ENCODE measurements at places on chromosomes 1 and 21. TPM values are rescaled to one million over a fixed set of nuclear protein-coding genes. Genes with fewer than 3 reads are reported as not detected.
A peak's percentile ranks its signal among the peaks of the same experiment; 100 is the strongest.

ADAMTSL4 gene
- 0.15 TPM for total RNA-seq

S100A7 gene
- not detected for total RNA-seq

TAF5L gene
- 25.7 TPM for total RNA-seq

KIF17 gene
- total RNA-seq = not detected

PROK1 gene
- not detected for total RNA-seq

GRCh38 chr1:121443001-121443540 lies 258.3 kb downstream of the SRGAP2C start:
- DNase-seq = no peak

DNA sequence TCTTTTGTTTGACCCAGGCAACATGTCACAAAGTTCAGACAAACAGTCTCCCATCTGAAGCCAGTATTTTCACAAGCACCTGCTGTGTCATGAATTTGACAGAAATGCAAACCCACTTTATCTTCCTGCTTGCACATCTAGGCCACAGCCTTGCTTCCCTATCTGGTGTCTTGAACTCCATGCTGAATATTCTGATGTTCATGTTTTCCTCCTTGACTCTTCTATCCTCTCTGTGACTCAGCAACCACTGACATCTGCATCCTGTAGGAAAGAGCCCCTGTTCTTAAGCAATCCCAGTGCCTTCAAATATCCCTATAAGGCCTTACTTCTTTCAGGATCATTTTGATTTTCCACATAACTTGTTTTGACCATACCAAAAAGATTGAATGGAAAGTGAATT lies 6.5 kb downstream of the CD55 start:
- no peak for DNase-seq

DNA sequence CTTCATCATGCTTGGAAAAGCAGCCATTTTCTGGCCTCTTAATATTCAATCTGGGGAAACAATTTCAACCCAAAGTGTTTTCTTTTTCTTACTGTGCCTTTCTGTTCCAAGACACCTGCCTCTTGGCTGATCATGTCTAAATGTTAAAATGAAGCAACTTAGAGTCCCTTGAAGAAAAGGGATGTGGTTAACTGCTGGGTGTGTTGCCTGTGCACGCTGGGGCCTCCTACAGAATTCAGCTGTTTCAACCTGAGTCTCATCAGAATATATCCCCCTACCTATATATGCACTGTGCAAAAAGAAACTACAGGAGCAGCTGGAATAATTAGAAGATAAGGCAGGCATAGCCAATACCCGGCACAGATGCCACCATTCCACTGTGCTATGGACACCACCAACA lies 222.0 kb downstream of the OMA1 start:
- DNase-seq = peak; percentile 12

GRCh38 chr1:61120246-61120840 lies 38.0 kb downstream of the NFIA start:
- DNase-seq = no peak

GRCh38 chr1:164611754-164612642 lies 53.0 kb downstream of the PBX1 start:
- DNase-seq = no peak

DNA sequence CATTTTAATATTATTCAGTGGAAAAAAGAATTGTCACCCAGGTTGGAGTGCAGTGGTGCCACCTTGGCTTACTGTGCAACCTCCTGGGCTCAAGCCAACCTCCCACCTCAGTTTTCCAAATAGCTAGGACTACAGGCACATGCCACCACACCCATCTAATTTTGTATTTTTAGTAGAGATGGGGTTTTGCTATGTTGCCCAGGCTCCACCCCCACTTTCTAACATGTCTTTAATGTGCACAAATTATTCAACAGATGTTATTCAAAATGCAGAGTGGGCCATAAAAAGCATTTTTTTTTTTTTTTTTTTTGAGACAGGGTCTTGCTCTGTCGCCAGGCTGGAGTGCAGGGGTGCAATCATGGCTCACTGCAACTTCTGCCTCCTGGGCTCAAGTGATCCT lies 17.3 kb downstream of the DDX59 start:
- no peak for DNase-seq

DNA sequence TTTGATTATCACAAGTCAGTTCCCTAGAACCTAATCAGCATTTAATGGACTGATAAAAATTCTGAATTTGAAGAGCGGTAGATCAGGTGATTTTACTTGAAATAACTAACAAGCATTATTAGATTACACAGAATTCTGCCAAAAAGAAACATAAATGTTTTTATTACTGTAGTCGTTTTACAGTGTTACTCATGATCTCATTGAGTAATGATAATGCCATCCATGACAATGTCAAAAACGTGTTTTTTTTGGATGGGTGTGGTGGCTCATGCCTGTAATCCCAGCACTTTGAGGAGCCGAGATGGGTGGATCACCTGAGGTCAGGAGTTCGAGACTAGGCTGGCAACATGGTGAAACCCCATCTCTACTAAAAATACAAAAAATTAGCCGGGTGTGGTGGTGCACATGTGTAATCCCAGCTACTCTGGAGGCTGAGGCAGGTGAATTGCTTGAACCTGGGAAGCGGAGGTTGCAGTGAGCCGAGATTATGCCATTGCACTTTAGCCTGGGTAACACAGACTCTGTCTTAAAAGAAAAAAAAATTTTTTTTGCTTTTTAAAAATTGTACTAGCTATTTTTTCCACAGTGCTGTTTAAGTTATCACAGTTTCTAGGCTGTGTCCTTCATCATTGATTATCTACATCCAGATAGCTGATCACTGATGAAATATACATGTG lies 56.6 kb downstream of the LAMC1 start:
- DNase-seq = no peak

DNA sequence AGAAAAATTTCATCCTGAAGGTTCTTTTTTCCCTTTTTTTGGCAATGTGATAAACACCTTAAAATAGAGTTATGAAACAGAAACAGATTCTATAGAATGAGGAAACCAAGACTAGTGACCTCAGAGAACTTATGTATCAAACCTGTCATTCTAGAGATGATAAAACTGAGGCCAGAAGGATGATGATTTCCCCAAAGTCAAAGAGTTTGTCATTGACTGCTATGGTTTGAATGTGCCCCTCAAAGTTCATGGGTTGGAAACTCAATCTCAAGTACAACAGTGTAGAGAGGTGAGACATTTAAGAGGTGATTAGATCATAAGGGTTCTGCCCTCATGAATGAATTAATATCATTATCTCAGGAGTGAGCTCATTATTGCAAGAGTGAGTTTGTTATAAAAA lies 13.7 kb upstream of the BEND5 start:
- no peak for DNase-seq

- no peak for DNase-seq
Measured at GRCh38 chr1:94110946-94111740, 9.8 kb downstream of the ABCA4 start.

DNA sequence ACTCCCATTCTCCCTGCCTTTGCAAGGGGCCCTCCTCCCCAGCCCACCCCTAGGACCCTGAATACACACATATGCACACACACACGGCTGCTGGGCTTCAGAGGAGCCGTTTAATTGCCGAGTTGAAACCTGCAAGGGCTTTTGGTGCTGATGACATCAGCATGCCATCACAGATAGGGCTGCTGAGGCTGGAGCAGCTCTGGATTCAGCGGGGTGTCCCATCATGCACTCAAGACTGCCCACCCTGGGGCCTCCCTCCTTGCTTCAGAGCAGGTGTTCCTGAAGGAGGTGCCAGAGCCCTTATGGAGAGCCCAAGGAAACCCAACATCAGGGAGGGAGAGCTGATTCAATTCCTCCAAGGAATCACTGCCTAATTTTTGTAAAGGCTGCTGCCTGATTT lies 5.7 kb downstream of the SYT2 start:
- DNase-seq = no peak

DNA sequence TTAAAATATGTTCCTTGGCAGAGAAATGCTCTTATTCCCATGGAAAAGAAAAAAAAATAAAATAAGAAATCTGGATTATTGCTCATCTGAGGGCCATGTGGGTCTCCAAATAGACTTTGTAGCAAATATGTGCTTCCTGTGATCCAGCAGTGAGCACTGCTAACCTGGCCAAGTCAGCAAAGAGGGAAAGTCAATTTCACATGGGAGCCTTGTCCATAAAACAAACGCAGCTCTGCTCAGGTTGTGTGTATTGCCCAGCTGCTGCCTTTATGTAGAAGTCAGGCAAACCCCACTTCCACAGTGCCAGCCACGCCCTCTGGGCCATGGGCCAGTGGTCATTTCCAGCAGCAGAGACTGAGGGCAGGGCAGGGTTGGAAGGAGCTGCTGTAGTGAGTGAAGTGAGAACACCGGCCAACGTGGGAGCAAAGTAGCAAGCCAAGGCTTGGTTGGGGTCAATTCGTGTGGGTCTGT lies 174.3 kb downstream of the LYPLAL1 start:
- DNase-seq = no peak

DNA sequence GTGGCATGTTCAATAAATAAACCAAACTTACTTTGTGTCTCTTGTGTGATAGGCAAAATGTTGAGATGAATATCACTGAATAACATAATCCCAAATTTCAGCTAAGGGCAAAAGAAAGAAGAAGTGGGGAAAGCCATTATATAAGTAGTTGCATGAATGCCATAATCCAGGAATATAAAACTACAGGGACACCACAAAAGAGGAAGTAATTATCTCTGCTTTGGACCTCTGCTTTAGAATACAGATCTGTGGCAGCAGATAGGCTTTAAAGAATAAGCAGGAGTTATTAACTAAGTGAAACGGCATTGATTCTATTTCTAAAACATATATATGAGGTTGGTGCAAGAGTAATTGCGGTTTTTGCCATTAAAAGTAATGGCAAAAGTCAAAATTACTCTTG lies 288.5 kb upstream of the SNX7 start:
- DNase-seq = no peak

- no peak for DNase-seq
Measured at GRCh38 chr1:15700508-15700907, 16.4 kb downstream of the PLEKHM2 start.

DNA sequence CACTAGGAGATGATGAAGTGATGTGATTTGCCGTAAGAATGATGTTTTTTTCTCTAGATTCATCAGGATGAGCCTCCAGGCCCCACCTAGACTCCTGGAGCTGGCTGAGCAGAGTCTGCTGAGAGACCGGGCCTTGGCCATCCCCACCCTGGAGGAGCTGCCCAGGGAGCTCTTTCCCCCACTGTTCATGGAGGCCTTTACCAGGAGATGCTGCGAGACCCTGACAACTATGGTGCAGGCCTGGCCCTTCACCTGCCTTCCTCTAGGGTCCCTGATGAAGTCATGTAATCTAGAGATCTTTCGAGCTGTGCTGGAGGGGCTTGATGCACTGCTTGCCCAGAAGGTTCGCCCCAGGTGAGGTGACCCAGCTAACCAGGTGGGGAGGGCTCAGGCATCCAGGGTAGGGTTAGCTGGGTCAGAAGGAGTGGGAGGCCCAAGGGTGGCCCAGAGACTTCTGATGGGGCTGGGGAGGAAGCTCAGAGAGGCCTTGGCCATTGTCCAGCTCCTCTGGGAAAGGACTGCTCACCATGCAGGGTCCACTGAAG lies 1.3 kb downstream of the PRAMEF12 start:
- no peak for DNase-seq

GRCh38 chr1:158654571-158654970 lies 31.9 kb downstream of the SPTA1 start:
- no peak for DNase-seq

DNA sequence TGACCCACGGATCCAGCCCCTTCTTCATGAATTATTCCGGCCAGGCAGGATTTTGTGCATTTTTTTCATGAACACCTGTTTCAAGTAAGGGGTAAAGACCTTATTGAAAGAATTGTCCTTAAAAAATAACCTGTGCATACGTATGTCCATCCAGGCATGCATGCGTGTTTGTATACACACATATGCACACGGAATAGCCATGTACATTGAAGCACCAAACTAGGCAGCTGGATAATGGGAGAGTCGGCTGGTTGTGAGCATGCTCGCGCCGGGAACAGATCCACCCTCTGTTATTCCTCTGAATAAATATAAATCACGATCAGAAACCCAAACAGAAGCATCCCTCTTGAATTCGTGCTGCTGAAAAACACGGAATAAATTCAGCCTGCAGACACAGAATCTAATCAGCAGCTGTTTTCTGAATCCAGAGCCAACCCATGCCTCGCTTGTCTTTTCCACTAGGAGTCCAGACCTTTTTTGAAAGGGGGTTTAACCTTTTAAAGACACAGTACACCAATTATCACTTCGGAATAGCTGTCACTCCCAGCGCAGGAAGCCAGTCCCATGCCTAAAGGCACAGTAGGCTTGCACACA lies at the start of gene HIVEP3:
TSS of gene HIVEP3 (minus strand) at position 473 of the 594 bp plus-strand sequence.
- DNase-seq = no peak

DNA sequence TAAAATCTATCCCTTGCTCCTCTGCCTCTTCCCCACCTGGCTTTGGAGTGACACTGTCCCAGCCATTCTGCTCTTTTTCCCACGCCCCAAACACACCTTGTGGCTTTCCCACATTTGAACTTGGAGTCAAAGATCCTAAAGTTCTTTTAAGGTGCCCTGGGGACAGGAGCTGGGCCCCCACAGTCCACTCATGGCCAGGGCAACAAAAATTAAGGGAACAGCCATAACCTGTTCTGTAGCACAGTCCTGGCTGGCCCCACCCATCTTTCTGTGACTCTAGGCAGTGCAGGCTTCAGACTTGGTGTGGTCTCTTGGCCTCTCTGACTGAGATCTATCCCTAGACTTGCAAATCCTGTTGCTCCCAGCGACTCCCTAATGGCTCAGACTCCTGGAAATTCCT lies 143.0 kb upstream of the MAGI3 start:
- DNase-seq = no peak

GRCh38 chr1:167369175-167369574 lies 148.5 kb downstream of the POU2F1 start:
- no peak for DNase-seq

DNA sequence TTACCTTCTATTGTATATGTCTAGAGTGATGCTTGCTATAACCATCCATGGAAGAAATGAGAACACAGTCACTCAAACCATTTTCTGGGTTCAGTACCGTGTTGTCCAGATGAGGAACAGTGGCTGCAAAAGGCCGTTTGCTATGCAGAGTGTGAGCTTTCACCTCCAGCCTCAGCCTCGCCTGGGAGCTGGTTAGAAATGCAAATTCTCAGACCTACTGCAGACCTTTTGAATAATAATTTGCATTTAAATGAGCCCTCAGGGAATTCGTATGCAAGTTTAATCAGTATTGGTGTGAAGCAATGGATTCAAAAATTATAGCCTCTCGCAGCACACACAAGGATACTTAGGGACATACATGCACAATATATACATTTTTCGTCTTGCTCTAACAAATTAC lies 24.1 kb downstream of the KCNJ15 start:
- DNase-seq = no peak

Measured in activated CD4-positive, alpha-beta T cell treated with anti-CD3 and anti-CD28 coated beads, Interleukin-2, amount 10 ng/mL, durations not matched to agents 7 days and 5 days (primary cell).